Upper lobe of left lung (tissue), 6 donors: ENCODE measurements at places on chromosomes 4 and X. TPM values are rescaled to one million over a fixed set of nuclear protein-coding genes. Genes with fewer than 3 reads are reported as not detected.

The SCFD2 gene
- 20.5 TPM for total RNA-seq

DNA sequence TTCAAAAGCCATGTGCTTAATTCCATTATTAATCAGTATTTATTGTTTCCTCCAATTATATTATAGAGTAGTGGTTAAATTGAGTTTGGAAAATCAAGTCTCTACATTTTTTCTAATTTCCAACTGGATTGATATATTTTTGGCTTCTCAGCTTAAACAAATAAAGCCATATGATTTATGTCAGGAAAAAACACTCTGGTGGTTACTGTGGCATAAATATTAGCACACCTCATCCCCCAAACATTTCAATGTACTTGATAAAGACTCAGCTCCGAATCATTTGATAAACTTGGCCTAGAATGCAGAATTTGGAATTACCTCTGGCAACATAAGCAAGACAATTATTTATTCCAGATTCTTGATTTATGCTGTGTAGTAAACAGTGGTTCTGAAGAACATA, 2313.8 kb downstream of the ARAP2 start:
- DNase-seq, result no peak

- no peak for DNase-seq
Measured at GRCh38 chrX:554271-554670, 76.3 kb upstream of the SHOX start.

DNA sequence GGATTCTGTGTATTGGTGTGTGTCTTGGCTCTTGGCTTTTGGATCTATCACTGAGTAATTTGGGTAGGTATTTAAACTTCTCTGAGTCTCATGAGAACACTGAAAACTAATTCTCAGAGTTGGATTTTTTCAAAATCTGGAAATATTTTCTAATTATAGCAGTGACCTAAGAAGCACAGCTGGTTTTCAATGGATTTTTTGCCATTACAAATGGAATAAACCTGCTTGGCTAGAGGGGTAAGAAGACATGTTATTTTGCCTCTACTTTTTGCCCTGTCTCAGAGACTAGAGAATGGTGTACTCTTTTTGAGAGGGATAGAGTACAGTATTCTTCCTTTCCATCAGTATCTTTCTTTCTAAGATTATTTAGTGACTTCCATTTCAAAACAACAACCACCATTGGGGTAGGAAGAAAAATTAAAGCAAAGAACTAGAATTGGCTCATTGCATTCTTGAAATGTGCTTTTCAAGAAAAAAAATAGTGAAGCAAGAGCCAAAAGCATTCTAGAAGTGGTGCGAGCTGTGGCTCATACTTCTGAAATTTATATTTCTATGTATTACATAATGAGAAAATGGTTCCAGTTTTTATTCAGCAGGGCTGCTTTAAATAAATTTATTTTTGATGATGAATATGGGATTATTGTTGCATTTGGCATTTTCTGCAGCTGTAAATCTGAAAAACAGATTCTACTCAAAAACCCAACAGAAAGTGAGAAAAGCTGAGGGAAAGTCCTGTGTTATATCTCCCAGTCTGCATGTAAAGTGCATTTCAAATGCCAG, 850.2 kb upstream of the SLIT2 start:
- no peak for DNase-seq

The GRIA2 gene
- total RNA-seq, result not detected
